ENCODE measurements at places on chromosomes 13 and 19.

DNA sequence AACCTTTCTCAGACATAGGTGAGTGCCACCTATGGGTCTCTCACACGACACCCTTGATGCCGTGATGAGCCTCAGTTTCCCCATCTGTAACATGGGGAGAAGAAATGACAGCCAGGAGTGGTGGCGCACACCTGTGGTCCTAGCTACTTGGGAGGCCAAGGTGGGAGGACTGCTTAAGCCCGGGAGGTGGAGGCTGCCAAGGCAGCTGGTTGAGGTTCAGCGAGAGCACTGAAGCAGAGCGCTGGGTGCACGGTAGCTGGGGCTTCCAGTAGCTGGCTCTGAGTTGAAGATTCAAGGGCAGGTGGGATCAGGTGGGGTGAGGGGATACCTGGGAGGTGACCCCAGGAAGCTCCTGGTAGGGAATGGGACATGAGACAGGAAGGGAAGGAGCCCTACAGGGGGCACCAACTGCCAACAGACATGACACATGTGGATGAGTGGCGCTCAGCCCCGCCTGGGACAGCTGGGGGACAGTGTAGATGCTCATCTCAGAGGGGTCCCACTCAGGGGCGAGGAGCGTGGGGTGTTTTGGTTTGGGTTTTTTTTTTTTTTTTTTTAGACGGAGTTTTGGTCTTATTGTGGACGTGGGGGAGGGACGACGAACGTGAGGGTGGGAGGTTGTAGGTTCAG lies 6.5 kb upstream of the SSBP4 start:
- no peak for DNase-seq

- peak; percentile 65 for DNase-seq
These were observed 35.3 kb downstream of the SOX1 start for GRCh38 chr13:112102243-112102642.

- DNase-seq, result no peak
These were observed 657 bp downstream of the PLIN3 start for GRCh38 chr19:4866595-4867424.

- DNase-seq, result no peak
These were observed 3.0 kb downstream of the ZMYM2 start for GRCh38 chr13:19961489-19961888.

- DNase-seq, result peak; percentile 31
These were observed 28.1 kb downstream of the KEAP1 start for GRCh38 chr19:10474962-10475451.

All from NCI-H146 (cell line).